ENCODE measurements at places on chromosomes 12 and 14. TPM values are rescaled to one million over a fixed set of nuclear protein-coding genes. Genes with fewer than 3 reads are reported as not detected.
A peak's percentile ranks its signal among the peaks of the same experiment; 100 is the strongest.

Gene KRT82
- not detected for total RNA-seq

Gene EXOC5
- total RNA-seq = 69.3 TPM

Gene E2F7
- 22.3 TPM for total RNA-seq

GRCh38 chr12:58346032-58346632 is 404.8 kb downstream of the ATP23 start:
- H3K4me1 ChIP-seq = no peaks in the 10 kb centered on the region
- peak; percentile 70 for DNase-seq
- no peak overlapping the region for H3K4me3 ChIP-seq
- no peaks in the 10 kb centered on the region for H3K36me3 ChIP-seq
- H3K27me3 ChIP-seq = no peaks in the 10 kb centered on the region

- peak; percentile 19 for DNase-seq
- H3K27ac ChIP-seq = no peak overlapping the region
- H3K27me3 ChIP-seq = no peaks in the 10 kb centered on the region
- no peak overlapping the region for H3K4me3 ChIP-seq
- H3K36me3 ChIP-seq = no peaks in the 10 kb centered on the region
These were observed 59.9 kb downstream of the TMCC3 start for GRCh38 chr12:94590428-94590827.

GRCh38 chr12:121388421-121388981 is 11.4 kb upstream of the RNF34 start:
- no peaks in the 10 kb centered on the region for H3K36me3 ChIP-seq
- H3K27me3 ChIP-seq = no peaks in the 10 kb centered on the region
- no peak overlapping the region for H3K27ac ChIP-seq

Gene ERP27
- not detected for total RNA-seq

Gene TSPAN19
- total RNA-seq = 0.50 TPM

- H3K27ac ChIP-seq = no peak overlapping the region
- no peaks in the 10 kb centered on the region for H3K27me3 ChIP-seq
- peaks cover 5% of the 10 kb centered on the region for H3K4me1 ChIP-seq
- H3K4me3 ChIP-seq = no peak overlapping the region
These were observed 64.2 kb downstream of the MBIP start for GRCh38 chr14:36256126-36256801.

Gene CLEC4C
- total RNA-seq = not detected

GRCh38 chr14:68786491-68787091 is 6.3 kb downstream of the ZFP36L1 start:
- peak overlapping the region; percentile 85 for H3K27ac ChIP-seq
- peaks cover 12% of the 10 kb centered on the region for H3K4me1 ChIP-seq
- no peaks in the 10 kb centered on the region for H3K27me3 ChIP-seq
- H3K4me3 ChIP-seq = no peak overlapping the region
- H3K36me3 ChIP-seq = peaks cover 28% of the 10 kb centered on the region

DNA sequence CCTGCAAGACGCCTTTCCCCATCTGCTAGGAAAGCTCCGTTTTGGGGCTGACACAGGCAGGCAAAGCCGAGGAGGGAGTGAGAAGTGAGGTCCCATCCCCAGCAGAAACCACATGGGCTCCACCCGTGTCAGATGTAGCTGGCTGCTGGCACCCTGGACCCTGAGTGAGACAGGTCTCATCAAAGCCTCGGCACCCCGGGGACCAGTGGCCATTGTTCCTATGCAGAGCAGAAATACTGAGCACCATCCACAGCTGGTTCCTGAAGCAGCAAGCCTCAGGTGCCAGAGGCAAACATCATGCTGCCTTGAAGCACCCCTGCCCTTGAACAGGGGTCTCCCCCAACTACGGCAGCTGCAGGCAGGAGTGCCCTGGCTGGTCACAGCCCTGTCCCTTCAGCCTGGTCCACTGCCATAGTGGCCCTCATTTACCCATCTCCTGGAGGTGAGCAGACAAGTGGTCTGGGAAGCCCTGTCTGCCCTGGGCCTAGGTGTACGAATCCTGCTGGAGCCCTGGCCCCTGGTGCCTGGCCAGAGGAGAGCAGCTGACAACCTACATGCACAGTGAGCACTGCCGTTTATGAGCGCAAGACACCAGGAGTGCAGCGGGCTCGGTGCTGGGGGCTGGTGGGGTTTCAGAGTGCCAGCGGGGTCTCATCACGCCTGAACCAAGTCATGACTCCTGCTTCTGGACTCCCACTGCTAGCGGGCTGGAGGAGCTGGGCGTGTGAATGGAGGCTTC is 289.8 kb upstream of the RTL1 start:
- H3K27ac ChIP-seq = no peak overlapping the region
- no peaks in the 10 kb centered on the region for H3K27me3 ChIP-seq
- no peaks in the 10 kb centered on the region for H3K4me1 ChIP-seq
- no peak overlapping the region for H3K4me3 ChIP-seq

DNA sequence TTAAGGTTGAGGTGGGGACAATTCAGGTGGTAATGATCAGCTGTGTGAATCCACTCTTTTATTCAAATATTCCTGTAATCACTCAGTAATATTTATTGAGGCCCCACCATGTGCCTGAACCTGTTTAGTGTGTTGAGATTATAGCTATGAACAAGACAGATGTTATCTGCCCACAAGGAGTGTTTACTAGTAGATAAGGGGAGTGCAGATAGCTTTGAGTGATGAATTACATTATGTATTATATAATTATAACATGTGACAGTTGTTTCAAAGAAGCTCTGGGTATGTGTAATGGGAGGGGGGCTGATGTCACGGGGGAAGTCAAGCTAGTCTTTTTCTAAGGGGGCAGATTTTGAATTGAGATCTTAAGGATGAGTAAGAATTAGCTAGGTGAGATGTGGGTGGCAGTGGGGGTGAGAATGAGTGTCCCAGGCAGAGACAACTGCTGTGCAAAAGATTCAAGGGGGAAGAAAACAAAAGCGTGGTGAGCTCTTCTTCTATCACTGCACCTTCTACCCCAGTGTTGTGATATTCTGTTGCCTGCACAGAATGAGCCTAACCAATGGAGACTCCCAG is 21.3 kb upstream of the SRRM4 start:
- no peak overlapping the region for H3K4me3 ChIP-seq
- no peaks in the 10 kb centered on the region for H3K36me3 ChIP-seq
- H3K27me3 ChIP-seq = no peaks in the 10 kb centered on the region
- DNase-seq = no peak

Gene TAS2R50
- 5.7 TPM for total RNA-seq

- H3K4me1 ChIP-seq = peaks cover 29% of the 10 kb centered on the region
- peak; percentile 58 for DNase-seq
- H3K27ac ChIP-seq = no peak overlapping the region
- H3K4me3 ChIP-seq = peak overlapping the region; percentile 85
- H3K36me3 ChIP-seq = no peaks in the 10 kb centered on the region
These were observed 2.8 kb upstream of the AAAS start for GRCh38 chr12:53324113-53324778.

DNA sequence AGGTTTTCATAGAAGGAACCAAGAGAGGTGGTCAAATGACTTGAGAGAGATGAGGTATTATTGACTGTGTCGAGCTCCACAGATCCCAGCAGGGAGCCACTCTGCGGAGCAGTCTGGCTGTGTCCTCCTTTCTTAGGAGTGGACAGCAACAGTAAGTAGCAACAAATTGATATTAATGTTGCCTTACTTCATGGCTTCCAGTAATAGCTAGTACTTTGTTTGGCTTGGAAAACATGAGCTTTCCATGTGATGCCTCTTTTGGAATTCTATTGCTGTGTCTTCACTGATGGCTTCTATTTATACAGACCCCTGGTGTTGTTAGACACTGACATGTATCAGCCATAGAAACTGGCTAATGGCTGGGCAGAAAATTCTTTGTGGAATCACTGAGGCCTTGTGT is 531.2 kb upstream of the CCDC196 start:
- peaks cover 27% of the 10 kb centered on the region for H3K4me1 ChIP-seq
- no peaks in the 10 kb centered on the region for H3K27me3 ChIP-seq
- no peak for DNase-seq
- H3K36me3 ChIP-seq = no peaks in the 10 kb centered on the region

Gene MRPS35
- total RNA-seq = 71.8 TPM

GRCh38 chr12:88793096-88793495 is 212.8 kb upstream of the KITLG start:
- no peaks in the 10 kb centered on the region for H3K27me3 ChIP-seq
- no peak overlapping the region for H3K27ac ChIP-seq
- H3K4me1 ChIP-seq = no peaks in the 10 kb centered on the region
- no peak for DNase-seq

Gene MIP
- total RNA-seq = not detected

- no peak overlapping the region for H3K27ac ChIP-seq
- H3K36me3 ChIP-seq = no peaks in the 10 kb centered on the region
- no peak for DNase-seq
- no peaks in the 10 kb centered on the region for H3K4me1 ChIP-seq
These were observed 135.9 kb upstream of the MDM1 start for GRCh38 chr12:68468036-68468435.

DNA sequence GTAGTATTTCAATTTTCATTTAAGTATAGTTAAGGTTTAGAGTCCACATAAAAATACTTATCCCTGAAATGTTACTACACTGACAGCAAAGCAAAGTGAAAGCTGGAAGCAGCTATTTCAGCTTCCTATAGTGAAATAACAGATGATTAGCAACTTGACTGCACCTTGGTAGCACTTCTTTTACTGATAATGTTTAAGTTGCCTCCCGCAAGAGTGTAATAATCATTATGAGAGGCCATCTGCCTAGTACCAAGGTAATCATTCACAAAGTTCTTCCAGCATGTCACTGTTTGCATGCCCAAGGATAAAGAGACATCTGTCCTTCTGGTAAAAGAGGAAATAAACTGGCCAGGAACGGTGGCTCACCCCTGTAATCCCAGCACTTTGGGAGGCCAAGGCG is 69.8 kb downstream of the LIN7A start:
- 0 out of 2 replicates have a peak, but pooled peaks cover 4% of the 10 kb centered on the region for H3K4me1 ChIP-seq
- H3K27me3 ChIP-seq = no peaks in the 10 kb centered on the region
- no peak overlapping the region for H3K27ac ChIP-seq
- no peak overlapping the region for H3K4me3 ChIP-seq

- no peak overlapping the region for H3K27ac ChIP-seq
- no peaks in the 10 kb centered on the region for H3K4me1 ChIP-seq
- no peak for DNase-seq
These were observed 443.4 kb downstream of the GLT1D1 start for GRCh38 chr12:129296671-129297070.

DNA sequence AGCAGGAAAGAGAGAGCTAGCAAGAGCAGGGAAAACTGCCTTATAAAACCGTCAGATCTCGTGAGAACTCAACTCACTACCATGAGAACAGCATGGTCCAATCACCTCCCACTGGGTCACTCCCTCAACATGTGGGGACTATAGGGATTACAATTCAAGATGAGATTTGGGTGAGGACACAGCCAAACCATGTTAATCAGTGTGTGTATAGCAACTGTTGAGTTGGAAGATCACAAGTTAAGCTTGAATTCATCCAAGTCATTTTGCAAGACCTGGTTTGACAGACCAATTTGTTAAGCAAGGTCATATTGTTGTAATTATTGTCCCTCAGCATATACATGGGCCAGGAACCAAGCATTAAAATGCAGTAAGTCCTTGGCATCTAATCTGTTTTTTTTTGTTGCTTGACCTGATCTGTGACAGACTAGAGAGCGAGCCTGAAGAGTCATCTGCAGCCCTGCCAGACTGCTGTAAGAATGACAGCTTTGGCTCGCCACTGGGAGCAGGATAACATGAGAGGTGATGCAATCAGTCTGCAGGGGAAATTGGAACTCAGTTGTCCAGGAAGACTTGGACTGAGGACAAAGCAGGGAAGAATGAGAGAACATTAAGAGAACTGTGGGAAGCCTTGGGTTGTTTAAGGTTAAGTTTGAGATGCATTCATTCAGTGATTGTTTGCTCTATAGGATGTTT is 297.6 kb upstream of the SEL1L start:
- no peak overlapping the region for H3K4me3 ChIP-seq
- H3K27me3 ChIP-seq = no peaks in the 10 kb centered on the region
- peaks cover 1% of the 10 kb centered on the region for H3K4me1 ChIP-seq
- no peaks in the 10 kb centered on the region for H3K36me3 ChIP-seq
- DNase-seq = peak; percentile 6

Gene FAR2
- total RNA-seq = 25.9 TPM

- H3K4me3 ChIP-seq = no peak overlapping the region
- no peak for DNase-seq
- H3K36me3 ChIP-seq = no peaks in the 10 kb centered on the region
- H3K27me3 ChIP-seq = no peaks in the 10 kb centered on the region
These were observed 121.8 kb downstream of the SUDS3 start for GRCh38 chr12:118498171-118498570.

Gene ZFP36L1
- 148 TPM for total RNA-seq

Gene SYNDIG1L
- 1.6 TPM for total RNA-seq

GRCh38 chr12:25794571-25794970 is 163.9 kb upstream of the RASSF8 start:
- peaks cover 18% of the 10 kb centered on the region for H3K4me1 ChIP-seq
- H3K4me3 ChIP-seq = no peak overlapping the region
- H3K27me3 ChIP-seq = no peaks in the 10 kb centered on the region
- DNase-seq = no peak

DNA sequence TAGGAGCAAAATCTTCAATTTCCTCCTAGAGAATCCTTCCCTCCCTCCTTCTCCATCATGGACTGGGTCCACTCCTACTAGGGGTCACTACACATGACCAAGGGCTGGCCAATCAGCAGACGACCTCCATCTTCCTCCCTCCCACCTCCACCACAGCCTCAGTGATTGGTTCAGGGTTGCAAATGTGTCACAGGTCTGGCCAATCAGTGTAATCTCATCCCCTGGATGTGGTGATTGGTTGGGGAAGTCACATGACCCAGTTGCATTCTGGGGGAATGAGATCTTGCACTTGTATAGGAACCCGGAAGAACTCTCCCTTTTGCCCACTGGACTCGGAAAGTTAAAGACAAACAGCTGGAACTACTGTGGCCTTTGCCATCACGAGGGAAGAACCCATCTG is 169.2 kb downstream of the PIWIL1 start:
- DNase-seq = no peak
- H3K4me3 ChIP-seq = no peak overlapping the region
- H3K36me3 ChIP-seq = no peaks in the 10 kb centered on the region
- H3K27me3 ChIP-seq = no peaks in the 10 kb centered on the region

DNA sequence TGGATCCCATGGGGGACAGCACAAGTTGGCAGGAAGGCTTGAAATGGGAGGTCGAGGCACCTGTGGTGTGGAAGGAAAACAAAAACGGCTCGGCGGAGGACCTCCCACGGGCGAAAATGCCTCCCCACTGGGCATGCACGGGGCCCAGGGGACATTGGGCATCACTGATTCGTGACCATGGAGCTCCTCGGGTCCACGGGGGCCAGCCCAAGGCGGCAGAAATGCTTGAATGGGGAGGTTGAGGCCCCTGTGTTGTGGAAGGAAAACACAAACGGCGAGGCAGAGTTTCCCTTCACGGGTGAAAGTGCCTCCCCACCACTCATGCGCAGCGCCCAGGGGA is 376.0 kb downstream of the ALG10 start:
- no peak for DNase-seq
- no peaks in the 10 kb centered on the region for H3K36me3 ChIP-seq
- H3K27me3 ChIP-seq = no peaks in the 10 kb centered on the region
- H3K27ac ChIP-seq = no peak overlapping the region

- H3K4me3 ChIP-seq = no peak overlapping the region
- no peak overlapping the region for H3K27ac ChIP-seq
These were observed 328.0 kb upstream of the RGS6 start for GRCh38 chr14:71604231-71604630.

- no peaks in the 10 kb centered on the region for H3K36me3 ChIP-seq
- H3K27ac ChIP-seq = no peak within 1 kb of the TSS
- peak within 1 kb of the TSS; percentile 92 for H3K4me3 ChIP-seq
- H3K4me1 ChIP-seq = peaks cover 24% of the 10 kb centered on the region
These were observed at the start of gene NTN4 for GRCh38 chr12:95790033-95790916. Gene NTN4 (minus strand): TSS chr12:95790764. CDS start chr12:95790309, 455 bp downstream.

Measured in GM23338 (cell line).